ENCODE measurements at places on chromosomes 6 and 20.

- no peak for DNase-seq
Observed at GRCh38 chr20:21601799-21602198, 87.9 kb upstream of the NKX2-2 start.

DNA sequence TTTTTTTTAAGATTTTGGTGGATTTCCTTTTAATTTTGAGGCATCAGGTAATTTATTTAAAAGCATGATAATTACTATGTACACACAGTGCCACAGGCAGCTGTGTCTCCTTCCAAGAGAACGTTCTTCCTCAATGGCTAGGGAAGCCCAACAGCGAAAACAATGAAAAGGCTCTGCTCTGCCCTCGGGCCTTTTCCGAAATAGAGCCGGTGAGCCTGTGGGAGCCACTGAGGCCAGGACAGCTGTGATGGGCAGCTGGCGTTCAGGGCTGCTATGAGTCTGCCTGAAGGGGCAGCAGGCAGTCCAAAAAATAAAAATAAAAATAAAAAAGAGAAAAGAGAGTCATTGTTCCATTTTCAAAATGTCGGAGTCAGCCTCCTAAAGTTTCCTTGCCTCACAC is 443.8 kb downstream of the KIF16B start:
- no peak for DNase-seq

DNA sequence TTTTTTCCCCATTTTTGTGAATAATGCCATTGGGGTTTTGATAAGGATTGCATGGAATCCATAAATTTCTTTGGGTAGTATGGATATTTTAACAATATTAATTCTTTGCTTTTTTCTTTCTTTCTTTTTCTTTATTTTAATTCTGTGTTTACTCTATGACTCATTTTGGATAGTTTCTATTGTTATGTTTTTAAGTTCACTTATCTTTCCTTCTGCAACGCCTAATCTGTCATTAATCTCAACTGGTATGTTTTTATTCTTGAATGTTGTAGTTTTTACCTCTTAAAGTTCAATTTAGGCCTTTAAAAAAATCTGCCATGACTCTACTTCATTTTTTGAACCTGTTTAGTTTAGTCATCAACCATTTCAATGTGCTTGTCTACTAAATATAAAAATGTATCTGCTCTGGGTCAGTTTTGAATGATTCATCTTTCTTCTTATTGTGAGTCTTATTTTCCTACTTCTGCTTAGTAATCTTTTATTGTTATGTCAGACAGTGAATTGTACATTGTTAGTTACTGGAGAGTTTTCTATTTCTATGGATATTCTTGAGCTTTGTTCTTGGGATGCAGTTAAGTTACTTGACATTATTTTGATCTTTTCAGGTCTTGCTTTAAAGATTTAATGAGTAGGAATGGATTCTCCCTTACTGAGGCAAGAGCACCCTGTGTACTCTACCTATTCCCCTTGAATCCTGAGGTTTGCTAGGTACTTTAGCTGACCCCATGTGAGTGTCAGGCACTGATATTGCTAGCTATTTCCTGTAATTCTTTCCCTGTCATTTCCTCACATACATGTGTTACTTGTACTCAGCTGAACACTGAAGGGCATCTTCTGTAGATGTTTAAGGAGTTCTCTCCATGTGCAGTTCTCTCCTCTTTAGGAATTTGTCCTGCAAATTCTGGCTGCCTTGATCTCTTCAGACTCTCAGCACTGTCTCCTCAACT is 104.2 kb downstream of the TFAP2B start:
- DNase-seq: no peak

DNA sequence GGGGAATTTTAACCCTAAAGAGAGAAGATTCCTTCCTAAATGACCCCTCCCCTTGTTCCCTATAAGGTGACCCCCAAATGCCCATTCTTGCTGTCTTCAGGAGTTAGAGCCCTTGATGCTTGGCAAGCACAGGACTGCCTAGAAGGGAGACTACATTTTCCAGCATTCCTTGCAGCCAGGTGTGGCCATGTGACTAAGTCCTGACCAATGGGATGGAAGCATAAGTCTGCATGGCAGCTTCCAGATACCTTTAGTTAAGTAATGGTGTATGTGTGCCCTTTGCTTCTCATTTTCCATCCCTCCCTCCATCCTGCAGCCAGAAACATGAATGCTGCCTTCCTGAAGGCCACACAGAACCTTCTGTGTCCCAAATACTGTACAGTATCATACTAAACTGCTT is 5.5 kb downstream of the BFSP1 start:
- no peak for DNase-seq

DNA sequence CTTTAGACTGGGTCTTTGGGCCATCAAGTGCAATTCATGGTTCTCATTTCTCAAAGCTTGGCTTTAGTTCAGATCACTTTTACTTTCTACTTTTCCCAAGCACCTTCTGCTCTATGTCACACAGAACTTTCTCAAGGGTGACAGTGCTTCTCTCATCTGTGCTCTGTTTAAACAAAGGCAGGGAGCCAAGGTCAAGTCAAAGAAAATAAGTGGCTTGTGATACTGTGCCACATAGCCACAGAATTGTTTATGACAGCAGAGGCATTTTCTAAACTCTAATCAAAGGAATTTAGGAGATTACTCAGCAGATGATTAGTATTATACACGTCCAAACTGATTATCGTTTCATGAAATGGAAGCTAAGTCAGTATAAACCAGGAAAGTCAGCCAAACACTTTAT is 348.0 kb downstream of the HDGFL1 start:
- no peak for DNase-seq

GRCh38 chr20:23868321-23868720 is 11.2 kb downstream of the CST5 start:
- DNase-seq: no peak

GRCh38 chr20:34817072-34817471 is 8.4 kb downstream of the NCOA6 start:
- DNase-seq: no peak

GRCh38 chr6:28747631-28748157 is 176.1 kb downstream of the TRIM27 start:
- no peak for DNase-seq

DNA sequence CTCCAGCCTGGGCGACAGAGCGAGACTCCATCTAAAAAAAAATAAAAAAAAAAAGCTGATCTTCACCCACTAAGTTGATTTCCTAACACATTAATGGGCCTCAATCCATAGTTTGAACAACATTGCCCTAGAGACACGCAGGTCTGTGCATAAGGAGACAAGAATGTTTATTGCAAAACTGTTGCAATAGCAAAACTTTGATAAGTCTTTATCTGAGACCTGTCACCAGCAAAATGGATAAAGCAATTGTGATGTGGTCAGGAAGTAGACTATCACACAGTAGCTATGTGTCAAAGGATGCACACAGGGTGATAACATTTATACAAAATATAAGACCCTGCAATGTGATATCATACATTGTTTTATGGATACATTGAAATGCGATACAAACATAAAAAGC is 4.2 kb upstream of the ITPR3 start:
- no peak for DNase-seq

GRCh38 chr6:150145427-150145826 is 2.6 kb downstream of the PPP1R14C start:
- DNase-seq: no peak

DNA sequence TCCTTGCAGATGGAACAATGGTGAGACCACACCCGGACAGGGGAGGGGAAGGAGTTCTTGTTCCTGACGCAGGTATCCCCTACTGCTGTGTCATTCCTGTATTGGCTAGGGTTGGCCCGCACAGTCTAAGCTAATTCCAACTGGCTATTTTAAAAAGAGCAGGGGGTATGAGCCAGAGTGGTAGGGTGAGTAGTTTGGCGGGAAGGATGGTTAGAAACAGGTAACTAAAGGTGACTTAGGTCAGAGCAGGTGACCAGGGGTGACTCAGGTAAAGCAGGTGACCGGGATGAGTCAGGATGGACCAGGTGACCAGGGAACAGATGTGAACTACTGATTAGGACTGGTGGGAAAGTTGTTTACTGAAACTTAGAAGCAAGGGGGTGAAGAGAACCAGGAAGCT is 58.0 kb downstream of the ZNF292 start:
- DNase-seq: no peak

GRCh38 chr6:160919723-160920440 is 71.7 kb upstream of the MAP3K4 start:
- DNase-seq: no peak

GRCh38 chr6:122035173-122035572 is 364.3 kb upstream of the HSF2 start:
- no peak for DNase-seq

- no peak for DNase-seq
Observed at GRCh38 chr6:28303570-28303969, 22.2 kb downstream of the PGBD1 start.

GRCh38 chr20:43241057-43241702 is 51.5 kb upstream of the PTPRT start:
- DNase-seq: no peak

DNA sequence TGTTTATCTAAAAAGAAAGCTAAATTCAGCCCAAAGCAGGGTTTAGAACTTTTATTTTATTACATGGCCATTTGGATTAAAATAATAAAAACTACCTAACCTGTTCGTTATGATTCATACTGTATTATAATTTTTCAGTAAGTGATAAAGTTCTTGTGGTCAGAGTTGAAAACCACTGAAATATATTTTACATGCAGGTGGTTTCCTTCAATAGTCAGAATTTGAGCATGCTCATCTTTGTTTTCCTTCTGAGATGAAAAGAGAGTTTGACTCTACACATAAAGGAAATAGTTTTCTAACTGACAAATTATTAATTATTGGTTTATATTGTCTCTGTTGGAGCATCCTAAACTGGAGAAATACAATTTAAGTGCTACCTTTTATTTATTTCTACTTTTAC is 114.0 kb upstream of the FKBP1C start:
- DNase-seq: no peak

DNA sequence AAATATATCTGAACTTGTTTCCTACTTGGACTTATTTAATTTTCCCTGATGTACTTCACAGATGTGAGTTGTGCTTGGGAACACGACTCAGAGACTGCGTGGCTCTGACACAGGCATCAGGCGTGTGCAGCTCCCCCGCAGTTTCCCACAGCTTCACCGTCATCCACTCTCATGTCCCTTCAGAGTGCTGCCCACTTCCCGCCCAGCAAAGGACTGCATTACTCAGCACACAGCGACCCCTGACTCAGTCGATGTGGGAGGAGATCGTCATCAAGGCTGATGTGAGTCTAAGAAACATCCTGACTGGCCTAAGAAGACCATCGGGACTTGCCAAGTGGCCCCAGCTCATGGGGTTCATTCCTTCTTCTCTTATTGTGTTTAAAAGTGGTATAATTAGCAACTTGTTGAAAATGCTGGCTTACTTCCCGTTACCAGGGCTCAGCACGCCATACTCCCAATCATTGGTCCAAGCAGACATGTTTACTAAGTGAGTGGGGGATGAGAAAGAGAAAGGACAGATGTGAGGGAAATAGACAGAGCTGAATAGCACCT is 539.4 kb upstream of the JARID2 start:
- no peak for DNase-seq

DNA sequence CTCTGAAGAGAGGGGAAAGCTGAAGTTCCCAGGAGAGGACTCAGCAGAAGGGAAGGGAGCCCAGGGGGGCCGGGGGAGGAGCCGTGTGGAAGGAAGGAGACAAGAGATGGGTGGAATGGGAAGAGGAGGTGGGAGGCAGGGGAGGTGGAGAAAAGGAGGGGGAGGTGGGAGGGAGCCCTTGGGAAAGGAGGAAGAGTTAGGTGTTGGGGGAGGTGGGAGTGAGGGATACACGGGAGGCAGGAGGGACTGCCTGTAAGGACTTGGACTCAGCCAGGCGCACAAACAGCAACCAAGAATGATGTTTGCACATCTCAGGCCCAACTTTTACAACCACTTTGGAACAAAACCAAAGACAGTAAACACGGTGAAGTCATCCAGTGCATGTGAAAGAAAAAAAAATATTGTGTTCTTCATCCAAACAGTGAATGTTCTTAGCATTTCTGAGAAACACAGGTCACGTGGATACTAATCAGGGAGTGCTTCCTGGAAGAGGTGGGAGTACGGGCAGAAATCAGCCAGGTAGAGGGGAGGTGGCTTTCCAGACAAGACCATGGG is 17.4 kb upstream of the LSM14B start:
- no peak for DNase-seq

DNA sequence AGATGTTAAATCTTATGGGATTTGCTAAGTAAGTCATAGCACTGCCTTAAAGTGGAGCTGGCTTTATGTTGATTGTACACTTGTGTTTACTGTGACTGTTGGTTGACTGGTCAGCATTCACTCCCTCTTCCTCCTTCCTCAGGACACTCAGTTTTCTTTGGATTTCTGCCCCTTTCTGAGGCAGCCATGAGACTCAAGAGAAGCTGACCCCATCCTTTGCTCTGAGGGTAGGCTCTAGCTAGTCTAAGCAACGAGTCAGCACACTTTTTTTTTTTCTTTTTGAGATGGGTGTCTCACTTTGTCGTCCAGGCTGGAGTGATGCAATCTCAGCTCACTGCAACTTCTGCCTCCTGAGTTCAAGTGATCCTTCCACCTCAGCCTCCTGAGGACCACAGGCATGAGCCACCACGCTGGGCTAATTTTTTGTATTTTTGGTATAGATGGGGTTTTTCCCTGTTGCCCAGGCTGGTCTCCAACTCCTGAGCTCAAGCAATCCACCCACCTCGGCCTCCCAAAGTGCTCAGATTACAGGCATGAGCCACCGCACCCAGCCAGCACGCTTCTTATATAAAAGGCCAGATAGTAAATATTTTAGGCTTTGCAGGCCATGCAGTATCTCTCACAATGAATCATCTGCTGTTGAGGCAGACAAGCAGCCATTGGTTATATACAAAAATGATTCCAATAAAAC is 191.4 kb downstream of the NFATC2 start:
- no peak for DNase-seq

DNA sequence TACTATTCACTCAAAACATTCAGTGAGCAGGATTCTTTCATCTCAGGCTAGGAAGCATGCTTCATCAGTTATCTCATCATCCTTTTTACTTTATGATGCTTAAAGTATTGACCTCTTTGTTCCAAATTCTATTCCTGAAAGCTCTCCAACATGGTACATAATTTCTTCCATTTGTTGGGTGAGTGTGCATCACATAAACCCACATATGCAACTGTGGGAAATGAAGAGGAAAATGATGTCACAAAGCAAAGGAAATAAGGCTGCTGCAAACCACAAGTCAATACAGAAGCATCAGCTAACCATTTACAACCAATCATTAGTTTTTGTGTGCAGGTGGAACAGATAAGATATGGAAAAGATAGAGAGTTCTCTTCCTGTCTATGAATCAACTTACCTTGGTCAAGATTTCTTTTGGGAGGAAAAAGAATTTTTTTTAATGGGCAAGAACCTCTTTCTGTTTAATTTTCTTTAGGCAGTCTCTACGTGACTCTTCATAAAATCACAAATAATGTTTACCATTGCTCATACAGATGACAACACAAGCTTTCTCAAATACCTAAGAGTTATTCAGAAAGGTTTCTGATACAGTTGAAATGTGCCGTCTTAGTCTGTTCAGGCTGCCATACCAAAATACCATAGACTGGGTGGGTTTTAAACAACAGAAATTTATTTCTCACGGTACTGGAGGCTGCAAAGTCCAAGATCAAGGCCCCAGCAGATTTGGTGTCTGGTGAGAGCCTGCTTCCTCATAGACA is 259.9 kb downstream of the ADGRG6 start:
- no peak for DNase-seq
